Astrocyte of the cerebellum (primary cell): ENCODE measurements at places on chromosomes 1 and 21.

DNA sequence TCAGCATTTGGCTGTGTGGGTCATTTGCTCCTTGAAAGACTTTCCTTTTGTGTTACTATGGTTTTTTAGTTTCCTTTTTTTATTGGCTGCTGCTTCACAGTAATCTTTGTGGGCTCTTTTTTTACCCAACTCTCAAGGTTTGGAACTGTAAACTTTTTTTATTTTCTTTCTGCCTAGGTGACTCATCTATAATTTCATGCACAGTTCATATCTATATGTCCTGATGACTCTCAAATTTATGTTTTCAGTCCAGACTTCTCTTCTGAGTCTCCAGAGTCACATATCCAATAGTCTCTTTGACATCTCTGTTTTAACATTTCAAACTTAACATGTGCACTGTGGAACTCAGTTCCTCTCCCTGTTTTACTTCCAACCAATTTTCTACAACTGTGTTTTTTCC is 83.4 kb downstream of the ATF6 start:
- DNase-seq, result no peak

GRCh38 chr1:19639999-19640362 is 4.1 kb upstream of the NBL1 start:
- no peak for DNase-seq

GRCh38 chr1:165411396-165411795 is 33.5 kb downstream of the RXRG start:
- DNase-seq, result no peak

- DNase-seq, result no peak
Observed at GRCh38 chr1:6580593-6581409, 1.0 kb downstream of the ZBTB48 start.

DNA sequence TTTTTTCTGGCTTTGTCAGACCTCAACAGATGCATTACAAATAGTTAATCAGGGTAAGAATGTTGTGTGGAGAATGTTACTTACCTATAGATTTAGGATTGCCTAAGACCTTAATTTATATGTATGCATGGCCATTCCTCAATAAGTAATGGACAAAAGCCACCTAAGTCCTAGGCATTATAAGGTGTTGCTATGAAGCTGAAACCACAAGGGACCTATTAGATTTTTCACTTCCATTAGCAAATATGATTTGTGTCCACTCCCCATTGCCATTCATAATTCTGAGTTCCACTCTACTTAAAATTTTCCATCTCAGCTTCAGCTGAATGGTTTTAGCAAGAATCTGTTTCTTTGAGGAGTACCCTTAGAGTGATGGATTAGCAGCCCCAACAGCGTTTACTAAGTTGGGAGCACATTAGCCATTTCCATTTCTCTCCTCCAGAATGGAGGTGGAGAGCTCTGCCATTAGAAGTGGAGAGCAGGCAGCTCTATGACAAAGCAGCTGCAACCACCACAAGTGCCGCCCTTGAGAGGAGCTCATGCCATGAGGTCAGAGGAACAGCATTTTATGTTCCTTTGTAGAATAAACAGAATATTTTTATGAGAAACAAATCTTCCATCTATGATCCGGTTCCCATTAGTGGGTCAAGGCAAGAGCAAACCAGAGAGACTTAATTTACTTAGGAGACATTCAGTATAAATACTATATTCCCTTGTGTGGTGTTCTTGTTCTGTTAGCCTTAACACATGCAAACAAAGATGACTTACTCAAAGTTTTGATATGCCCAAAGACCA is 28.9 kb upstream of the C1orf87 start:
- no peak for DNase-seq

DNA sequence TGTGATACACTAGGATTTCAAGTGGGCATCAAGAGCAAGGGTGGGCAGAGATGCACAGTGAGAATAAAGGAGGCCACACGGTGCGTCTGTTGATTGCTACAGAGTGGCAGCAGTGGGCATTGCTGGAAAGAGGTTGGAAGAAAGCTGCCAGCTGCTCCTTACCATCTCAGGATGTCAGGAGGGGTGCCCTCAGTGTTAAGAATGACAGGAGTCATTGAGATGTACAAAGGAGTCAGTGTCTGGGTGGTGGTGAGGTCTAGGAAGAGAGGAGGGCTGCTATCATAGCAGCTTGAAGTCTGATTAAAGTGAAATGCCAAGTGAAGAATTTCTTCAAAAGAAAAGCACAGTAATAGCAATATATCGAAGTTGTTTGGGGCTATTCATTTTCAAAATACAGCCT is 992.7 kb downstream of the TTLL7 start:
- DNase-seq, result no peak
